ENCODE measurements at places on chromosomes 7 and 10.

DNA sequence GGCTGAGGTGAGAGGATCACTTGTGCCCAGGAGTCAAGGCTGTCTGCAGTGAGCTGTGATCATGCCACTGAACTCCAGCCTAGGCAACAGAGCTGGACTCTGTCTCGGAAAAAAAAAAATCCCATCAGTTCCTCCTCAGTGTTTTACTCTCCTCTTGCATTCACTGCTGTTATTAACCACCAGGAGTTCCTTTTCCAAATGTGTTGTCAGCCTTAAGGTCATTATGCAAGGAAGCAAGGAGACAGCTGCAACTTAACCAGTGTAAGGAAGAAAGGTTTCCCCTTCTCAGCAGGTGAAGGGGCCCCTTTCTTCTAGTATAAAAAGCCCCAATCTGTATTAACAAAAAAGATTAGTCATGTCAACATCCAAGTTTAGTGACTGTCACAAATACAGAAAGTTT, 86.6 kb upstream of the LEP start:
- no peaks in the 10 kb centered on the region for H3K36me3 ChIP-seq
- no peak for DNase-seq
- H3K27me3 ChIP-seq, result no peaks in the 10 kb centered on the region
- H3K4me3 ChIP-seq, result no peak overlapping the region
- no peak overlapping the region for H3K27ac ChIP-seq
- no peaks in the 10 kb centered on the region for H3K4me1 ChIP-seq

DNA sequence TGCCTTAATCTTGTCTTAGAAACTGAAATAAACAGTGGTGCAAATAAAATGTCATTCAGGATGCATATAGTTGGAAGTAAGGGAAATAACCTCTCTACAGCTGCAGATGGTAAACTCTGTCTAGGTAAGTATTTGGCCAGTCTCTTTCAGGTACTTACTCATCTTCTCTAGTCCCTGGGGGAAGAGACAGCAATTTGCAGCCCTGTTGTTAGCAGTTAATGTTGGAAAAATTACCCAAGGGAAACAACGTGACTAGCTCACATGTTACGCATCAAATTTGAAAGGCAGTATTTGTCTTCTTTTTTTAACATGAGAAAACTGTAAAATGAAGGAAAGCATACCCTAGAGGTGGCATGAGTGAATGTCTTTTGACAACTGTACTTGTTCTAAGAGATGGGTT, 3.2 kb upstream of the HUS1 start:
- no peak overlapping the region for H3K27ac ChIP-seq
- peaks cover 3% of the 10 kb centered on the region for H3K4me1 ChIP-seq
- H3K36me3 ChIP-seq, result peaks cover 12% of the 10 kb centered on the region
- H3K27me3 ChIP-seq, result no peaks in the 10 kb centered on the region
- H3K4me3 ChIP-seq, result no peak overlapping the region
- DNase-seq, result no peak

GRCh38 chr10:89042562-89042961, 52.0 kb downstream of the FAS start:
- no peak overlapping the region for H3K27ac ChIP-seq
- no peak overlapping the region for H3K4me3 ChIP-seq
- H3K4me1 ChIP-seq, result no peaks in the 10 kb centered on the region

DNA sequence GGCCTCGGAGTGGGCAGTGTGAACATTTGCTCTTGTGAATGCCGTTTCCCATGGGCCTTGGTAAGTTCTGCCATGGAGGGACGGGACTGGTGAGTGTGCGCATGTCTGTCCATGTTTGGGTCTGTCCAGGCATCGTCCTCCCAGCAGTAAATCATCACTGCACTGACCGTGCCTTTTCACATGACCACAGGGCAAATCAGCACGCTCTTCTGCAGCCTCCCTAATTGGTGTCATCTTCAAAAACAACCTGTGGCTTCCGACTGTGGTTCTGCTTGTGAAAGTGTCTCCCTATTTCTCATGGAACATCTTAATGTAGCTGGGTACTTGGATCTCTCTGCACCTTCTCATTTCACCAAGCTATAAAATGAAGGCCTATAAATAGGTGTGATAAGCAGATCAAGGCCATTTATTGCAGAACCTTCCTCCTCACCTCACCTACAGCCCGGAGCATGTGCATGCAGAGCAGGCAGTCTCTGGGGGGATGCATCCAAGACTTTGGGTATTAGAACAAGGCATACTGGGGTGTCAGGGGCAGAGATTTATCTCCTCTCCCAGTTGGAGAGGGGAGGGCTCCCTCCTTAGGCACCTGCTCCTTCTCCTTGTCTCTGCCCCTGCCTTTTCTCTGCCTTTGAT, 77.4 kb downstream of the RBM20 start:
- no peaks in the 10 kb centered on the region for H3K36me3 ChIP-seq
- H3K4me3 ChIP-seq, result no peak overlapping the region
- H3K4me1 ChIP-seq, result no peaks in the 10 kb centered on the region
- no peak overlapping the region for H3K27ac ChIP-seq
- H3K27me3 ChIP-seq, result no peaks in the 10 kb centered on the region
- DNase-seq, result no peak

GRCh38 chr10:3933733-3934132, 148.7 kb upstream of the KLF6 start:
- DNase-seq, result no peak
- H3K4me3 ChIP-seq, result no peak overlapping the region
- peaks cover 13% of the 10 kb centered on the region for H3K4me1 ChIP-seq
- H3K27me3 ChIP-seq, result no peaks in the 10 kb centered on the region
- no peaks in the 10 kb centered on the region for H3K36me3 ChIP-seq

DNA sequence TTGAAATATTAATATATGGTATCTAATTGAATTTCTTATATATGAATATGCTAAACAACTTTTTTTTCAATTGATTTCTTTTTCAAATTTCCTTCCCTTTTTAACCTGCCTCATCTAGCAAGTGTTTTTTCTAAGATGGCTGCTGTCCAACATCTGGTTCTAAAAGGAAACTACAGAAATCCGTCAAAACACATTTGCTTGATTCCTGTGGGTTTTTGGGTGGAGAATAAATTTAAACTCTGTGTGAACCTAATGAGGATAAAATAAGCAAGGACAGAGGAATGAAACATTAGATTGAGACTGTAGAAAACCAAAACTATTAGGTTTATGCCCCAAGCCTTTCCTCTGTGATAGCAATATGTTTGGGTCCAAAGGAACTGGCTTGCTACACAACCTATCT, 75.5 kb upstream of the STARD3NL start:
- no peak overlapping the region for H3K27ac ChIP-seq
- no peaks in the 10 kb centered on the region for H3K36me3 ChIP-seq
- no peaks in the 10 kb centered on the region for H3K4me1 ChIP-seq
- H3K27me3 ChIP-seq, result peaks cover 5% of the 10 kb centered on the region
- DNase-seq, result no peak
- H3K4me3 ChIP-seq, result no peak overlapping the region

- no peak overlapping the region for H3K4me3 ChIP-seq
- no peaks in the 10 kb centered on the region for H3K27me3 ChIP-seq
- H3K27ac ChIP-seq, result no peak overlapping the region
- H3K36me3 ChIP-seq, result no peaks in the 10 kb centered on the region
These were observed 65.1 kb upstream of the MKRN1 start for GRCh38 chr7:140544388-140544826.

GRCh38 chr7:78326876-78327275, 528.3 kb downstream of the PHTF2 start:
- no peak overlapping the region for H3K27ac ChIP-seq
- H3K4me3 ChIP-seq, result no peak overlapping the region
- no peaks in the 10 kb centered on the region for H3K4me1 ChIP-seq

- H3K4me1 ChIP-seq, result no peaks in the 10 kb centered on the region
- H3K27me3 ChIP-seq, result no peaks in the 10 kb centered on the region
- no peak for DNase-seq
These were observed 11.3 kb downstream of the SAP25 start for GRCh38 chr7:100562195-100563099.

DNA sequence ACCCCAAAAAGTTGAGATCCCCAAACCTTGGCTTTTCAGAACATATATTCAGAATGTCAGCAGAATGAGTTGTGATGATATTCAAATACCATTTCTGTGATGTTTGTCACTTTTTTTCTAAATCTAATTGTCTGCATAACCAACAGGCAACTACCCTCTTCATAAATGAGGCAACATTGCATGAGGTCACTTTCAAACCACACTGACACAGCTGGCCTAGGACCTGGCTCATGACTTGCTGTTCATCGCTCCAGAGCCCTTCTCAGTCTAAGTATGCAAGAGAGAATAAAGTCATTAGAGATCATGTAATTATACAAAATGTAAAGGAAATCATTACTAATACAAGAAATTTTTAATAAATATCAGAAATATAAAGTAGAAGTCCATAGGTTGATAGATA, 681.9 kb downstream of the GRM8 start:
- no peak overlapping the region for H3K27ac ChIP-seq
- peaks cover 18% of the 10 kb centered on the region for H3K4me1 ChIP-seq
- H3K27me3 ChIP-seq, result no peaks in the 10 kb centered on the region
- H3K36me3 ChIP-seq, result no peaks in the 10 kb centered on the region
- DNase-seq, result no peak

- DNase-seq, result no peak
- H3K36me3 ChIP-seq, result no peaks in the 10 kb centered on the region
- no peak overlapping the region for H3K4me3 ChIP-seq
- H3K27me3 ChIP-seq, result no peaks in the 10 kb centered on the region
- peaks cover 39% of the 10 kb centered on the region for H3K4me1 ChIP-seq
These were observed 170.5 kb upstream of the SVIL start for GRCh38 chr10:29805134-29805723.

DNA sequence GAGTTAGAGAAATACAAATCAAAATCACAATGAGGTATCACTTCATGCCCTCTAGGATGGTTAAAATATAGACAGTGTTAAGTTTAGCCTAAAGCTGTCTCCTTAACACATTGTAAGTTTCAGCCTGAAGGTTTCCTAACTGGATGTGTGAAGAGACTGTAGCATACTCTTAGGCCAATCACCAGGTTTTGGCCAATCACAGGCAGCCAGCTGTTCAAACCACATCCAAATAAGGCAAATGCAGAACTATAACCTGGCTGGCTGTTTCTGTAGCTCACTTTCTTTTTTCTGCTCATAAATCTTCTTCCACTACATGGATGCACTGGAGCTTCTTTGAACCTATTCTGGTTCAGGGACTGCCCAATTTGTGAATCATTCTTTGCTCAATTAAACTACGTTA, 19.7 kb downstream of the ESYT2 start:
- peaks cover 21% of the 10 kb centered on the region for H3K36me3 ChIP-seq
- H3K27me3 ChIP-seq, result no peaks in the 10 kb centered on the region
- DNase-seq, result no peak
- no peak overlapping the region for H3K27ac ChIP-seq
- no peak overlapping the region for H3K4me3 ChIP-seq
- H3K4me1 ChIP-seq, result peaks cover 20% of the 10 kb centered on the region

DNA sequence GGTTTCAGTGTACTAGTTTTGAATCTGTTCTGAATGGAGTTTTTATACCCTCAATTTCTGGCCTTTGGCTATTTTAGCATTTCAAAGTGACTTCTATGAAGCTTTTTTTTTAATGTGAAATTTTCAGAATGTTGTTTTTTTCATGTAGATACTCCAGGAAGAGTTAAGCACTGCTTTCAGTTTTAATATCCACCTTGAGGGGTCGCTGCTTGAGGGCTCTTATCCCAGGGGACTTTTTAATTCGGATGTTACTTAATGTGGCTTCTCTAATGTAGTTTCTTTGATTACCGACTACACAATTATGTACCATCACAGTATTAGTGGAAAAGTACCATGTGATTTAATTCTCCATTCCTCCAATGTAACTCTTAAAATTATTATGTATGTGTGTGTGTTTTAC, 5.2 kb downstream of the IFIT5 start:
- no peak for DNase-seq
- no peak overlapping the region for H3K4me3 ChIP-seq
- H3K36me3 ChIP-seq, result peaks cover 35% of the 10 kb centered on the region
- no peak overlapping the region for H3K27ac ChIP-seq
- peaks cover 4% of the 10 kb centered on the region for H3K4me1 ChIP-seq
- no peaks in the 10 kb centered on the region for H3K27me3 ChIP-seq

DNA sequence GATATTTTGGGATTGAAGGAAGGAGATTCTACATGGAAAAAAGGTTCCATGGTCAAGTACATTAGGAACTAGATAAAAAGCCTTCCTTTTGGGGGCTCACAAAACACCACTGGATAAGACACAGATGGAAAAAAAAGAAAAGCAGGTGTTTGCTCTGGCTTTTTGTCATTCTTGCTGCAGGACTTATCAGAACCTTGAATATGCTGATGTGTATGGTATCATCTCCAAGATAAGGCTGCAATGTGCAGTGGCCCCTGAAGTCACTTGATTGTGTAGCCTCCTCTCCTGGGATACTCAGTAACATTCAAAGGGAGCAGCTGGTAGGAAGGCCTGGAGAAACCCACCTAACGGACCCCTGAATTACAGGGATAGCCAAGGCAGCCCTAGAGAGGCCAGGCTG, 54.1 kb upstream of the CARD11 start:
- H3K4me3 ChIP-seq, result no peak overlapping the region
- H3K4me1 ChIP-seq, result no peaks in the 10 kb centered on the region
- H3K36me3 ChIP-seq, result no peaks in the 10 kb centered on the region
- DNase-seq, result no peak

DNA sequence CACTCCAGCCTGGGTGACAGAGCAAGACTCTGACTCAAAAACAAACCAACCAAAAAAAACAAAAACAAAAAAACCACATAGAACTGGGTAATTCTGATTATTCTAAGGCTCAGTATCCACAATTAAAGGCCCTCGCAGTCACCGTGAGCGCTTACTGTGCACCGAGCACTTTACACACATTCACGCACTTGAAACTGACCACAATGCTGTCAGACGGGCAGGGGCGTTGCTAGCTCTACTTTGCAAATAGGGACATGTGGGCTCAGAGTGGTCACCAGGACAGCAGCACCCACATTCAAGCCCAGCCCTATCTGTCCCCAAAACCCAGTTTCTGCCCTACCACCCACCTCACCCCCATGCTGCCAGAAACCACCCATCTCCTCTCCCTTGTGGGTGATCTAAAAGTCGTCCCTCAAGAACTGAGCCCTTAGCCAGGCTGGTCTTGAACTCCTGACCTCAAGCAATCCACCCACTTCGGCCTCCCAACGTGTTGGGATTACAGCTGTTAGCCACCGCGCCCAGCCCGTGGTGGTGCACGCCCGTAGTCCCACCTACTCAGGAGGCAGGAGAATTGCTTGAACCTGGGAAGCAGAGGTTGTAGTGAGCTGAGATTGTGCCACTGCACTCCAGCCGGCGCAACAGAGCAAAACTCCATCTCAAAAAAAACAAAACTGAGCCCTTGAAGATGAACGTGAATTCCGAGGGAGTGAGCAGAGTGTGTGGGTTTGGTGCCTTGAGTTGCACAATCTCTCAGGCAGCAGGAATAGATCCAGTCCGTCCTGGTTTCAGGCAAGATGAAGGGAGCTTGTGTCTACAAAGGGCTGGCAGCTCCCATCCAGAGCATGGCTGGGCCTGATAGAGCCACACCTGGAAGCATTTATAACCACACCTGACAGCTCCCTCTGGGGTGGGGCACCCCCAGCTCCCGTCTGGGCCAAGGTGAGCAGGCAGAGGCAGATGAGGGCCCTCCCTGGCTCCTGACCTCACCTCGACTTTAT, 5.4 kb upstream of the HSPB1 start:
- no peaks in the 10 kb centered on the region for H3K36me3 ChIP-seq
- DNase-seq, result peak; percentile 97
- H3K27ac ChIP-seq, result peak overlapping the region; percentile 90
- no peak overlapping the region for H3K4me3 ChIP-seq
- no peaks in the 10 kb centered on the region for H3K27me3 ChIP-seq
- H3K4me1 ChIP-seq, result peaks cover 37% of the 10 kb centered on the region

Data from RWPE2 (cell line).